ENCODE measurements at places on chromosomes 16 and 17.

DNA sequence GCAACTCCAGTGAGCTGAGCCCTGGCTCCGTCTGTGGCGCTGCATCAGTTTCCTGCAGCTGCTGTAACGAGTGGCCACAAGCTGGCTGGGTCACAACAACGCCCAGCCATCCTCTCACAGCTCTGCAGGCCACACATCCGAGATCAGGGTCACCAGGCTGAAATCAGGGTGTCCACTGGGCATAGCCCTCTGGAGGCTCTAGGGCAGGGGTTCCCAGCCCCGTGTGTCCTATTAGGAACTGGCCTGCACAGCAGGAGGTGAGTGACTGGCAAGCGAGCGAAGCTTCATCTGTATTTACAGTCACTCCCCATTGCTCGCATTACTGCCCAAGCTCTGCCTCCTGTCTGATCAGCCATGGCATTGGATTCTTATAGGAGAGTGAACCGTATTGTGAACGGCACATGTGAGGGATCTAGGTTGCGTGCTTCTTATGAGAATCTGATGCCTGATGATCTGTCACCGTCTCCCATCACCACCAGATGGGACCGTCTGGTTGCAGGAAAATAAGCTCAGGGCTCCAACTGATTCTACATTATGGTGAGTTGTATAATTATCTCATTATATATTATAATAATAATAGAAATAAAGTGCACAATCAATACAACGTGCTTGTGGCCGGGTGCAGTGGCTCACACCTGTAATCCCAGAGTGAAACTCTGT is 176.5 kb downstream of the SEC14L1 start:
- DNase-seq, result no peak

DNA sequence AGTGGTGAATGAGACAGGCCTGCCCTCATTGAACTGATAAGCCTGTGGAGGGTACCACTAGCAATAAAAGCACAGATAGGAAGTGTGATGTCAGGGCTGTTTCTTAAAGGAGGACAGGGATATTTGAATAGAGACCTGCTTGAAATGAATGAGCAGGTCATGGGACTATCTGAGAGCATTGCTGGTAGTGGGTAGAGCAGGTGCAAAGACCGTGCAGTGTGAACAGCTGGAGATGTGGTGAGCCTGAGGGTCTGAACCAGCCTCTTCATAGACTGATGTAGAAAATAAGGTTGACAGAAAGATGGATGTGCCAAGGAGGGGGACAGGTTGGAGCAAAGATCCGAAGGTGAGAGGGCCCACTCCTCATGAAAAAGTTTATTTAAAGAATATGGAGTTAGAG is 2.4 kb downstream of the NUP93 start:
- DNase-seq, result no peak

GRCh38 chr17:43691317-43691693 is 29.6 kb upstream of the MEOX1 start:
- DNase-seq, result no peak

DNA sequence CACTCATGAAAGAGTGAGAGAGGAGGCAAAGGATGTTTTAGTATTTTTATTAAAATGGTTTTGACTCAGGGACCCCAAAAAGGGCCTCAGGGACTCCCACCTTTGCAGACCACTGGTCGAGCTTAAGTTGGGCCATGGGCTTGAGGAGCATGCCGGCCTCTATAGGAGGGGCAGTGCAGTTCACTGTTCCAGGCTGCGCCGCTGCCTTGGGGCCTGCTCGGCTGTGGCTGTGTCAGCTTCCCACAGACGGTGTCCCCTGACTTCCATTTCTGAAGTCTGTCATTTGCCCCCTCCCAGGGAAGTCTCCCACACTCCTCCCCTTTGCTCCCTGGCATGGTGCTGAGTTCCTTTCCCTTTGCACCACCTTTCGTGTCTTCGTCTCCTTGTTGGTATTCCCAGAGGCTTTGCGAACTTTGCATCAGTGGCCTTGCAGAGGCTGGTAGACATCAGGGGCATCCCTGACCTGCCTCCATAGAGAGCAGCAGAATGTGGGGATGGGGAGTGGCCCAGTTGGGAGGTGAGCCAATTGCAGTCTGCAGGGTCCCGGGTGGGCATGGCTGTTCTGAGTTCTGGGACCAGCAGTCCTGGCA is 17.1 kb downstream of the MPRIP start:
- DNase-seq, result no peak

- no peak for DNase-seq
Measured at GRCh38 chr16:86089991-86090390, 191.0 kb downstream of the IRF8 start.

- no peak for DNase-seq
Measured at GRCh38 chr16:25575363-25575762, 116.4 kb upstream of the HS3ST4 start.

All from anterior cingulate cortex (tissue), 58 donors.